Stimulated activated CD8-positive, alpha-beta memory T cell treated with anti-CD3 and anti-CD28 coated beads, Interleukin-4, amount 100 ng/mL, for 4 hours (primary cell): ENCODE measurements at places on chromosomes 5 and 9.

DNA sequence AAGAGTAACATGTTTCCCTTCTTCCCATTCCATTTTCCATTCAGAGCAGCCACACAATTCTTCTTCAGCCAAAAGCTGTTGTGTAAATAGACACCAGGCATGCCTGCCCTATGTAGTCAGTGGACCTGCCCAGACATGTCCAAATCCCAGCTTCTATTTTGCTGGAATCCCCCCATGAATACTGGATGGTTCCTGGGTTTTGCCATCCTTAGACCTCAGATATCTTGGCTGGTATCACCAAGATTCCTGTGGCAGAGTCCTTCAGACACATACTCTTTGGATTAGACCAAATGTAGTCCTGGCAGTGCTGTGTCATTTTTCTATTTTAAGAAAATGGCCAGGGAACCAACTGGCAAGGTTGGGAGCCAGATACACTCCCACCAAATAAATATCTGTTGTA lies 10.3 kb downstream of the FST start:
- no peak for DNase-seq

DNA sequence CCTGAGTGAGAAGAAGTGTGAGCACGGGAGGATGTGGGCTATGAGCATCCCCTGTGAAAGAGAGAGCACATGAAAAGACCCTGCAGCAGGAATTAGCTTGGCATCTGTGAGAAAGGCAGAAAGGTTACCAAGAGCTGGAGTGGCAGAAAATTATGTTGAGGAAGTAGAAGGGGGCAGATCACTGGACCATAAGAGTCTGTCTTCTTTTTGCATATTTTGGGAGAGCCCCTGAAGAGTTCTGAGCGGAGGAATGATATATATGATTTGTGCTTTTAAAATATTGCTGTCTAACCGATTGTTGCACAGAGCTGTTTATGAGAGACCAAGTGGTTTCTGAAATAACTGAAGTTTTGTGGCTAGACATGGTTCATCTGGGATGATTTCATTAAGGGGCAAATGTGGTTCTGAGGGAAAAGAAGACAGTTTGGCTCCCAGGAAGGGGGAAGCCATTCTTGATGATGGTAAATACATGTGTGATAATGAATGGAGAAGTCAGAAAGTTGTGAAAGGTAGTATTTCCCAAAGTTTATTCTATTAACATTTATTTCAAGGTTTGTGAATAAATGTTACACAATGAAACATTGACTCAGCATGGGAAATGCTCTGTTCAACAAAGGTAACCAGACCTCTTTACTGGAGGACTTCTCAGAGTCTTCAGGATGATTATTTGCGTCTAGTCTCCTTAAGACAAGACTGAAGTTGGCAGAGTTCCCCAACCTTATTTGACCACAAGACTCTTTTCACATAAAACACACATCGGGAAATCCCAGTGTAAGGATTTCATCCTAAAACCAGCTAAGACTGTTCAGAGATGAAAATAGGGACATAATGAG lies 31.5 kb upstream of the ADRB2 start:
- no peak for DNase-seq

GRCh38 chr9:109181284-109181683 lies 14.2 kb upstream of the FRRS1L start:
- DNase-seq = no peak

DNA sequence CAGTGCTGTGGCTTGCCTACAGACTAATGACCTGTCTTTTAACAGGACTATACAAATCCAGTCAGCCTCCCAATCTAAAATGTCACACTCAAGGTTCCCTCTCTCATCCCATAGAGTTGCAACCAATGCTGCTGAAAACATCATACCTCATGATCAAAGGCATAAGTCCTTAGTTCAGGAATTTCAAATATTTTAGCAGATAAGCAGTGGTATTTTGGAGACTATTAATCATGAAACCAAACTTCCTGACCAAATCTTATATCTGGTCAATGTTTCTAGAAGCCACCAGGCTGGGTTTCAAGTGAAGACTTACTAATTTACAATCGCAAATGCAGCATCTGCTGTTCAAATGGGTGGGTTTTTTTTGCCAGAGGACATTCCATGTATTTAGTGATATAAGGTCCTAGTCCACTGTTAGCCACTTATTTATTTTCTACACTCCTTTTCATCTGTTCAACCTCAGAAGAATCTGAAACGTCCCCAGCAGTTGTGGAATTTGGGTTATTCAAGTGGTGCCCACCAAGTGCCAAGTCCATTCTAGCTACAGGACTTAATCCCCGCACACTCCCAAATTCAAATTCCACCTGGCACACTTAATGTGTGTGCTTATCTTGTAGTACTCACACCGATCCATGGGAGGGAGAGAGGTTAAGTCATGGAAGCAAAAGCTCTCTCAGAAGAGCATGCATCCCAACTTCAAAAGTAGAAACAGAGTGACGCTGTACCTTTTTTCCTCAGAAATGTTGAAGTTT lies 5.8 kb downstream of the TAS2R1 start:
- no peak for DNase-seq

DNA sequence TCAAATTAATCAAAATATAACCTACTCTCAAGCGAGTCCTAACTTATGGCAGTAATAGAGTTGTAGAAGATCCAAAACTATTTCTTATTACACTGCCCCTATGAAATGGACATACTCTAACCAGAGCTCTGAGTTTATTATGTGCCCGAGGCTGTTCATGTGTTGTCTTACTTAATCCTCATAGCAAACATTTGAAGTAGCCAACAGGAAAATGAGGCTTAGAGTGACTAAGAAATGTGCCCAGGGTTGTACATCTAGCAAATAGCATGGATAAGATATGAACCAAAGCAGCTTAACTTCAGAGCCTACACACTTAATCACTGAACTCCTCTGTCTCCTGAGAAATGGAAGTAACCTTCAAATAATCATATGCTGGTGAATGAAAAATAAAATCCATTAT lies 1551.7 kb downstream of the MAT2B start:
- DNase-seq = no peak

- DNase-seq = no peak
Measured at GRCh38 chr5:75028090-75028489, 24.3 kb downstream of the GCNT4 start.

DNA sequence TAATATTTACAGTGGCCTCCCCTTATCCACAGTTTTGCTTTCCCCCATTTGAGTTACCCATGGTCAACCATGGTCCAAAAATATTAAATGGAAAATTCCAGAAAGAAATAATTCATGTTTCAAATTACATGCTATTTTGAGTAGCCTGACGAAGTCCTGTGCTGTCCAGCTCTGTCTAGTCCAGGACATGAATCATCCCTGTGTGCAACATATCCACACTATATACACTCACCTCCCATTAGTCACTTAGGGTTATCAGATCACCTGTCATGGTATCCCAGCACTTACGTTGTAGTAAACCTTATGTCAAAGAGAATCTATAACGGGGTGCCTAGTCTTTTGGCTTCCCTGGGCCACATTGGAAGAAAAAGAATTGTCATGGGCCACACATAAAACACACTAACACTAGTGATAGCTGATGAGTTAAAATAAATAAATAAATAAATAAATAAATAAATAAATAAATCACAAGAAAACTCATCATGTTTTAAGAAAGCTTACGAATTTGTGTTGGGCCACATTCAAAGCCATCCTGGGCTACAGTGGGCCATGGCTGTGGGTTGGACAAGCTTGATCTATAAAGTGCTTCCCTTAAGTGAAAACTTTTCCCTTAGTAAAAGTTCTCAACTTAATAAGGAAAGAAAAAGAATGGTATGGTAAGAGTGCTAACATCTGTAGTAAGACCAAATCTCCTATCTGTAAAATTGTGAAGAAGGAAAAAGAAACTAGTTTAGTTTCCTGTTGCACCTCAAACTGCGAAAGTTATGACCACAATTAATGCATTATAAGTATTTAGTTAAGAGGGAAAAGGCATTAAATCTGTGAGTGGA lies 15.9 kb upstream of the OMD start:
- no peak for DNase-seq

GRCh38 chr5:65776441-65777141 lies 54.6 kb downstream of the NLN start:
- DNase-seq = no peak

GRCh38 chr5:154836225-154836624 lies 14.2 kb downstream of the FAXDC2 start:
- DNase-seq = no peak

DNA sequence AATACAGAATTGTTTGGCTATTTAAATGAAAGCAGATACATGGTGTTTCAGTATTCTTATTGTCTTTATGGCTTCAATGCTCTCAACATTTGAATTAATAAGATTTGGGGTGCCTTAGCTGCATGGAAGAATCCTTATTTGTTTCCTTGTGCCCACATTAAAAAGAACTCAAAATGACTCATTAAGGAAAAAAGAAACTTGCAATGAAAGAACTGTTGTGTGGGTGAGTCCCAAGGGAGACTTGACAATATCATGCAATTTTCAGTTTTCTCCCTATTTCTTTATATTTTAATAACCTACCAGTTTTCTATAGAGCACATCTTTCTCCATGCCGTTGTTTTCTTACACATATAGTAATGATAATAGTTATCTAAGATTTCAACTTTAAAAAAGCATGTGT lies 404.0 kb downstream of the PDE4D start:
- DNase-seq = no peak

DNA sequence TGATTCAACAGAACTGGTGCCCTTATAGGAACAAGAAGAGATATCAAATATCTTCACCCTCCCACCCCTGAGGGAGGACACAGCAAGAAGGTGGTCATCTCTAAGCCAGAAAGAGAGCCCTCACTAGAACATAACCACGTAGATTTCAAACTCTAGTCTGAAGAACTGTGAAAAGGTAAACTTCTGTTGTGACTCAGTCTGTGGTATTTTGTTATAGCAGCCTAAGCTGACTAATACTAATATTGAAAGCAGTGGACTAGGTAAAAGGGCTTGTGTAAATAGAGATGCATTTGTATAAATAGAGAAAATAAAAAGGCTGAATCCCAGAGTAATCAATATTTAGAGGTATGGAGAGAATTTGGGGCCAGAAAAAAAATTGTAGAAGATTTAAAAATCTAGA lies 157.6 kb upstream of the CCNH start:
- no peak for DNase-seq

DNA sequence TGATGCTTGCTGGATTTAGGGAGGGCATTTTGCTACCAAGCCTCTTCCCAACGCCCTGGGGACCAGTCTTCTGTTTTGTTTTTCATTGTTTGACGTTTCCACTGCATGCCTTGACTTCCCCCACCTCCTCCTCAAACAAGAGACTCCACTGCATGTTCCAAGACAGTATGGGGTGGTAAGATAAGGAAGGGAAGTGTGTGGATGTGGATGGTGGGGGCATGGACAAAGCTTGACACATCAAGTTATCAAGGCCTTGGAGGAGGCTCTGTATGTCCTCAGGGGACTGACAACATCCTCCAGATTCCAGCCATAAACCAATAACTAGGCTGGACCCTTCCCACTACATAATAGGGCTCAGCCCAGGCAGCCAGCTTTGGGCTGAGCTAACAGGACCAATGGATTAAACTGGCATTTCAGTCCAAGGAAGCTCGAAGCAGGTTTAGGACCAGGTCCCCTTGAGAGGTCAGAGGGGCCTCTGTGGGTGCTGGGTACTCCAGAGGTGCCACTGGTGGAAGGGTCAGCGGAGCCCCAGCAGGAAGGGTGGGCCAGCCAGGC lies 23.0 kb downstream of the PCDHGC5 start:
- DNase-seq = no peak

- DNase-seq = no peak
Measured at GRCh38 chr5:179872055-179872827, 13.6 kb upstream of the MRNIP start.

DNA sequence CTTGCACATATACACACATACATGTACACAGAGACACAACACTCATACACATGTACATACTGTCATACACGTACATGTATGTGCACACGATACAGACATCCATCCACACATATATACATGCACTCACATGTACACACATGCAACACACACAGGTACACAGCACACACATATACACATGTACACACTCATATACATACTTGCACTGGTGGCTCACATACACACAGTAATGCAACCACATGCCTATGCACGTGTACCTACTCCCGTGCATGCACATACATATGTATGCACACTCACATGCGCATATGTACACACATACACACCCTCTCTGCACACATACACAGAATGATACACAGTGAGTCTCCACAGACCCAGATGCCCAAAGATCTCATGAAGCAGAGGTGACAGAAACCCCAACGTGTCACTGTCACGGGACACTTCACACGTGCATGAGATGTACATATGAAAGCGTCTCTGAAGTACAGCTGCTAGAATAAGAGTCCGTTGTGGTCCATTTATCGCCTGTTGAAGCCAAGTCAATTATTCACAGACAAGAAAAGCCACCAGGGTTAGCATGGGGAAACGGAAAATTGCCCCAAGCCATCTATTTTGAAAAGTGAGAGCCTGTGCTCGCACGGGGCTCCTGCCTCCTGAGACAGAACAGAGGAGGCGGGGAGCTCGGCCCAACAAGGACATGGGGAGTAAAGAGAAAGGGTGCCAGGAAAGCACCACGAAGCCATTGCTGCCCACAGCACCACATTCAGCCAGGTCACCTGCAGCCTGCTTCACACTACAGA lies 24.9 kb downstream of the LPCAT1 start:
- DNase-seq = no peak

- no peak for DNase-seq
Measured at GRCh38 chr9:88781628-88782391, 209.5 kb upstream of the S1PR3 start.
